ENCODE measurements at places on chromosomes 2 and 18. TPM values are rescaled to one million over a fixed set of nuclear protein-coding genes. Genes with fewer than 3 reads are reported as not detected.
A peak's percentile ranks its signal among the peaks of the same experiment; 100 is the strongest.

DNA sequence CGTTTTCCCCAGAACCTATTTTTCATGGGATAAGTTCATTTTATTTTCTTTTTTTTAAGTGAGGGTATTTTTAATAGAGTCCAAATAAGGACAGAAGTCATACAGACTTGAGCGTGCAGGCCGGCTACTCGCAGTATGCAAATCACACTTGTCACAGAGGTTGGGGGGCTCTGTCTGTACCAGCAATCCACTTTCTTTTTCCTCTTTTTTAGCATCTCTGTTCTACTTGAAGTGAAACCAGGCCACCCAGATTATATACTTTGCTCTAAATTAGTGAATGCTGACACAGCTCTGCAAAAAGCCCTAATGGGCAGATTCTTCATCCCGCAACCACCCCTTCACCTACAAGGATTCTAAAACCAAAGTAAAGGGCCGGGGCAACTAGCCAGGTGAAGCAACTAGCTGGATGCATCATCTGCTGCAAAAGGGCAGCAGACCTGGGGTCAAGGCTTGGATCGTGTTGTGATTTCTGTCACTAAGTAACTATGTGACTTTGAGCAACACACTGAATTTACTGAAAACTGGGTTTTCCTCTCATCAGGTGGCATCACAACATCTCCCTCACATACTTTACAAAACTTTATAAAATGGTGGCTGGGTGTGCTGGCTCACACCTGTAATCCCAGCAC, 18.4 kb downstream of the KDSR start:
- ATAC-seq = no peak

GRCh38 chr2:216189410-216189809, 80.3 kb downstream of the XRCC5 start:
- ATAC-seq = no peak

DNA sequence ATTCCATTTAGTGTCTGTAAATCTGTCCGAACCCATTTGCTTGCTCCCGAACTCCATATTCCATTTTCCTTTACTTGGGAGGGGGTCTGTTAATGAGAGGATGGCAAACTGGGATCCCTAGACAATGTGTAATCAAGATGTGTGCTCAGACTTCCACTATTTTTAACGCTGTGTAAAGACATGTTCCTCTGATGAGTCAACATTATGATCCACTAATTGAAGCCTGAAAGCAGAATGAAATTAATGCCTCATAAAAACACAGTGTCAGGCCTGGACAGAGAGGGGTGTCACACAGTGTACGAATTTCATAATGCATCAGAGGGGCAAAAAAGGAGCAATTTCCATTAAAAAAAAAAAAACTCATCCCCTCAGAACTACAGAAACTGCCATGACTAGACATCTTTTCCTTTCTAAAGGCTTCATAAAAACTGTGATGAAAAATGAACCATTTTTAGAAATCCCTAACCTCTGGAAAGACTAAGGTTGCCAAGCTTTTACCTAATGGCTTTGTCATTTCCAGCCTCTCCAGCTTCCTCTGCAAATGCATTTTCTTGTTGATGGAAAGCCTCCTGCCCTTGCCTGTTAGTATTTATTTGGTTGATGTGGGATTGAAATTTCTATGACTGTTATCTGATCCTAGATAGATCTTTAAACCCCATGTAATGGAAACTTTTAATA, 209.2 kb upstream of the DCC start:
- no peak for ATAC-seq

- no peak for ATAC-seq
These were observed 47.0 kb upstream of the ST3GAL5 start for GRCh38 chr2:85935746-85936208.

DNA sequence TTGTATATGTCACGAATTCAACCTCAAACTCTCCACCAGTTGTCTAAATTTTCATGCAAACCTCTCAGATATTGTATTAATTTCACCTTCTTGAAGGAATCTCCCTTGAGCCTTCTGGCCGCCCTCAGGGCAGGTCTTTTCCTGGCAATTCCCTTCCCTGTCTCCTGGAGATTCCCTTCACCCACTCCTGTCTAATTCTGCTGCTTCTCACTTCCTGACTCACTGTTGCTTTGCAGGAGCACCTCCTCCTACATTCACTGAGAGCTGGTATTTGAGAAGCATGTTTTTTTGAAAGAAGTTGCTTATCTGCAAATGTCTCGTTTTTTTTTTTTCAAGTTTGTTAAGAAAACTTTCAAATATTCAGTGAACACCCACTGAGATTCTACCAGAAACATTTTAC, 79.9 kb upstream of the OTOS start:
- no peak for ATAC-seq

DNA sequence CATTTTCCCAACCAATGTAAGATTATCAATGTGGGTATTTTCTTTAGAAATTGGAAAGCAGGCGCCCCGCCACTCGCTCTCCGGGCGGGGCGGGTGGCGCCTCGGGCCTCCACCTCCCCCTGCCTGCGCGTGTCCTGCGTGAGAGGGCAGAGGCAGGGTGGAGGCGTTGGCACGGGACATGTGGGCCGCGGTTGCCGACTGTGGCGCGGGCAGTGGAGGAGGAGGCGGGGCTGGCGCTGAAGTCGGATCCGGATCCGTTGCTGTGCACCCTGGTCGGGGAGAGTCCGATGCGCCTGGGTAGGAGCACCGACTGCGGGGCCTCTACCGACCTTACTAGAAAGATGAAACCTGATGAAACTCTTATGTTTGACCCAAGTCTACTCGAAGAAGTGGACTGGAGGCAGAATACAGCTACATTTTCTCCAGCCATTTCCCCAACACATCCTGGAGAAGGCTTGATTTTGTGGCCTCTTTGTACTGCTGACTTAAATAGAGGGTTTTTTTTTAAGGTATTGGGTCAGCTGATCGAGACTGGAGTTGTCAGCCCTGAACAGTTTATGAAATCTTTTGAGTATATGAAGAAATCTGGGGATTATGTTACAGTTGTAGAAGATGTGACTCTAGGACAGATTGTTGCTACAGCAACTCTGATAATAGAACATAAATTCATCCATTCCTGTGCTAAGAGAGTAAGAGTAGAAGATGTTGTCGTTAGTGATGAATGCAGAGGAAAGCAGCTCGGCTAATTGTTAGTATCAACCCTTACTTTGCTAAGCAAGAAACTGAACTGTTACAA, 37.9 kb downstream of the PMS1 start:
- ATAC-seq = no peak

DNA sequence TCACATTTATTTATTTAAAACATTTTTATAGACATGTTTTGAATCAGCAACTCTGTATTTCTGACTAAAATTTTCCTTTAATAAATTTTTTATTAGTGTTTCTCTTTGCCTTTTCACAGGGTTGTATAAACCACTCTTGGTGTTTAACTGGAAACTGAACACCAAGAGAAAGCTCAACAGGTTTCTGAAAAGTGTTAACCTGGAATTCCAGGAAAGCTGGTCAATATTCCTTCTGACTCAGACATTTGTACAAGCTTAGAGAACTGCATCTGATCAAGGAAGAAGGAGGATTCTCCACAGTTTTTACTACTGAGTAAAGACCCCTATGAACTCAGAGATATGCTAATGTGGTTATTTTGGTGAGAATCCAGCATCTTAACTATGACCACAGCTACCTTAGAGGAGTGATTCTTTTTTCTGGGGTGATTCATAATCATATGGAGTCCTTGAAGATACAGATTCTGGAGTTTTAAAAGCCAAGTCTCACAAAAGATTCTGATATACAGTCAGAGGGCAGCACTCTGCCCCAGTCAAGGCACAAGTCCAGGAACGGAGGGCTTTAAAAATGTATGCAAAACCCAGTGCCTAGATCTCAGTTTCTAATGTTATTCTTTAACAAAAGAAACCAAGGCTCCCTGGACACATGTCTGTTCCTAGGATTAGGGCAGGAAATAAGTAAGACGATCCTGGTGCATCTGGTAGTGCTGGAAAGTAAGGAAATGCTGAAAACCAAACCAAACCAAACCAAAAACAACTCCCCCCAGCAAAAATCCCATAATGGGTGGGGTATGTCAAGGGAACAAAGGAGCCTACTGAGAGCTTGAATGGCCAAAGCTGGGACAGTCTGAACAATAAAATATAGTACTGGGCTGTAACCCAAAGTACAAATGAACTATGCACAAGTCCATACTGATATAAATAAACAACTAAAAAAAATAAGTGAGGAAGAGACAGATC, 85.1 kb upstream of the FZD5 start:
- ATAC-seq = no peak

GRCh38 chr18:45328811-45329210, 286.5 kb upstream of the SLC14A2 start:
- ATAC-seq = no peak

DNA sequence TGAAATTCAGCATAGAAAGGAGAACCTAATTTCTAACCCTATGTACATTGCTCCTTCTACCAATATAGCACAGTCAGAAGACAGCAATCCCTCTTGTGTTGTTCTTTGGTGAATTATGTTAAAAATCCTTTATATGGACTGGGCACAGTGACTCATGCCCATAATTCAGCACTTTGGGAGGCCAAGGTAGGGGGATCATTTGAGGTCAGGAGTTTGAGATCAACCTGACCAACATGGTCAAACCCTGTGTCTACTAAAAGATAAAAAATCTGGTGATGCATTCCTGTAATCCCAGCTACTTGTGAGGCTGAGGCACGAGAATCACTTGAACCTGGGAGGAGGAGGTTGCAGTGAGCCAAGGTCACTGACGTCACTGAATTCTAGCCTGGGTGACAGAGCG, 195.6 kb downstream of the TMX3 start:
- no peak for ATAC-seq

DNA sequence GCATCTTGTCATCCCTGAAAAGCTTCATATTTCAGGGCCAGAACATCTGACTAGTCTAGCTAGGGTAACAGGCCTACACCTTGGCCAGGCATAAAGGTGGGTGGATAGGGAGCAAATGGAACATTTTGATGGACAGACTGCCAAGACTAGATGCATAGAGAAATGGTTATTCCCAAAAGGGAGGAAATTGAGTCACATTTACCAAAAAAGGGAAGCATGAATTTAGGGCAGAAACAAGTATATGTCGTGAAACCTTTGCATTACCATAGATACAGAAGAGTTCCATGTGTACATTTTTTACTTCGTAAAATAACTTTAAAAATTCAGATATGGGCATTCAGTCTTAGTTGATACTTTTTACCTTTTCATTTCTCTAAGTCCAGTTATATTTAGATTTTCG, 101.3 kb upstream of the ZEB2 start:
- no peak for ATAC-seq

DNA sequence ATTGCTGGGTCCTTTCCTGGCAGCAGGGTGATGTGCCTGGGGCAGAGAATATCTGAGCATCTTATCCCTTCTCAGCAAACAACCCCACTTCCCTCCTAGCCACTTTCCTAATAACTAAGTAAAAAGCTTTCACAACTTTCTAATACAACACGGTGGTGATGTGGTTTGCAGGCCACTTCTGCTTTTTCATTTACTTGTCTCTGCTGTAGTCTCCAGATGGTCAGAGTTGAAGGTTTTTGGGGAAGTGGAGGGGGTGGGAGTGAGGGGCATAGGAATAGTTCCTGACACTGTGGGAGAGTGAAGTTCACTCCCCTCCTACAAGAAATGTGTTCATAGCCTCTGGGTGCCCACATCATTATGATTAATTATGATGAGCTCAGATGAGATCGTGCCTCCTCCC, 11.6 kb downstream of the OXER1 start:
- peak; percentile 50 for ATAC-seq

DNA sequence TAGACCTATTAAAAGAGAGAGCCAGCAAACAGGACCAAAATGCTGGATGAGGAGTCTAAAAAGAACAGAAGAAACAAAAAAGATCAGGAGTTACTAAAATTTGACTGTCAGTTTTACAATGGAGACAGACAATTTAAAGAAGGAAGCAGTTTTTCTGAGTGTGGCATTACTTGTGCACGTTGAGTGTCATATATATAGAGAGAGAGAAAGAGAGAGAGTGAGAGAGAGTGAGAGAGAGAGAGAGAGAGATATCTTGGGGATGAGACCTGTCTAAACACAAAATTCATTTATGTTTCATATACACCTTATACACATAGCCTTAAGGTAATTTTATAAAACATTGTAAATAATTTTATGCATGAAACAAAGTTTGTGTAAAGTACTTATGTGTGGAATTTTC, 2.1 kb upstream of the GALNT3 start:
- ATAC-seq = no peak

GRCh38 chr2:85712849-85713612, 18.9 kb downstream of the GNLY start:
- no peak for ATAC-seq

AKAIN1 gene
- not detected for total RNA-seq

EIF2AK3 gene
- 22.0 TPM for total RNA-seq

KCNE4 gene
- 13.0 TPM for total RNA-seq

TMEM17 gene
- total RNA-seq = 3.4 TPM

All from gastroesophageal sphincter (tissue), 4 donors.